Caudate nucleus (tissue), 63 donors: ENCODE measurements at places on chromosomes 1 and 21.

DNA sequence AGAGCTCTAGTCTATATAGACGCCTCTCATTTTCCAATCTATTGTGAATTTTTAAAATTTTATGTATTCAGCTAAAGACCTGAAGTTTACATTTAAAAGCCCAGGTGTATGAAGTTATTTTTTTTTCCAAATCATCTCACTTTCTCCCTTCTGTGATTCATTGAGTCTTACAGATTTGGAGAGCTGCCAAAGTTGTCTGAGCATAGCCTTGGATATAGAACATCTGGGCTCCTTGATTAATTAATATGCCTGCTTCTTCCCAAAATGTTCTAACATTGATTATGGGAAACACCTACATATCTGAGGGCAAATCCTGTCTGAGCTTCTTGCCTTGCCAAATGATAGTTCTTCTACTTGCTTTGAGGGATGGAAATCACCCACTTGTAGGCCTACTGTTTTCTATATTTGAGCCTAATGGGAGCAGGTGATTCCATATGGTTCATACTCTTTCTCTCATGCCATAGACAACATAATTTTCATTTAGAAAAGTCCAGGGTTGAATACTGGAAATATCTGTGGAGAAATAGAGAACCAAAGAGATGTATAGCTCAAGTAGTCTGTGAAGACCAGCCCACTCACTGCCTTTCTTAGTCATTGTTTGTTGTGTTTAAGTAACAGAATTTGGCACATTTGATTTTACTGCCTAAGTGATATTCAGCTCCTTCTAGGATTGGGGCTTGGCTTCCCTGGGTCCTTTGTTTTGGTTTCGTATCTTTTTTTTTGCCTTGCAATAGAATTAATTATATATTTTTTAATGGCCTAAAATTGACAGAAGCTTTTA lies 46.2 kb downstream of the MACF1 start:
- no peak for DNase-seq

- no peak for DNase-seq
Observed at GRCh38 chr1:228647523-228648444, 87.5 kb upstream of the RHOU start.

- no peak for DNase-seq
Observed at GRCh38 chr1:51744506-51745303, 127.8 kb downstream of the OSBPL9 start.

DNA sequence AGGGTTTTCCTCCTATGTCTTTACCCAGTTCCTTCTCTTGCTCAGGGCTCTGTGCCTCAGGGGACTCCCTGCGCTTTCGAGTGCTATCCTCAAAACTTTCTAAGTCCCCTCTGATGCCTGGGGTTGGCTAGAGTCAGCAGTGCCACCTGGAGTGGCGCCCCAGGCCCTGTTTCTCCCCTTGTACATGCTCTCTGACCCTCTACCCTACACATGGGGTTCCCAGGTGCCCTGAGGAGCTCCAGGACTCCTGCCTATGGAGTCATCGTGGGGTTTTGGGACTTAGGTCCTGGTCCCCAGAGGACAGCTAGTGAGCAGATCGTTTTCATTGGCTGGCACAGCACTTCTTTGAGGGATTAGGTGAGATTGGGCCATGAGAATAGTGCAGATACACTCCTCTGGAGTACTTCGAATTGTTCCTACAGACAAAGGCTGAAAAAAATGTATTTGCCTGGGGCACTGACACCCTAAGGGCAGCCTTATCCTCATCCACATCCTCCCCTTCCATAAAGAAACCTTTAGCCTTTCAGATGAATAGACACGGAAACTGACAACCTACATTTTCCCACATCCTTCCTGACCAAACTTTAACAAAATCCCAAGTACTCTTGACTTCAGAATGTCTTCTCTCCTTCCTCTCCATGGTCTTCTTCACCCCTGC lies 41.5 kb downstream of the LGR6 start:
- no peak for DNase-seq

- no peak for DNase-seq
Observed at GRCh38 chr1:18739408-18739807, 108.8 kb downstream of the PAX7 start.

GRCh38 chr21:32135401-32136363 lies 143.2 kb downstream of the MIS18A start:
- no peak for DNase-seq

GRCh38 chr1:97384294-97384968 lies 536.4 kb downstream of the DPYD start:
- no peak for DNase-seq

DNA sequence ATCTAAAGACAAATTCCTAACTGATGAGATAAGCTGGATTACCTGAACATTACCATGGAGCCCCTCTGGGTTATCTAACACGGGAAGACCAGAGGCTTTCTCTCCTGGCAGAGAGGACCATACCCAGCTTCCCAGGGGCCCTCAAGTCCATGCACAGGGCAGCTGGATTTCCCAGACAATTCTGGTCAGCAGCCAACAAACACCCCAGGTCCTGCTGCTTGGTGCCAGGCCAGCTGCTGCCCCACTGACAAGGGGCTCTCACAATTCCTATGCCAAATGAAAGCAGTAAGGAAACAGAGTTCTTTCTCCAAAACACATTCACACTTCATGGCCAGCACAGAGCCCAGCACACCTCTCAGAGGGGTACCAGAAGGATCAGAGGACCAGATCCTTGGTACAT lies 114.2 kb downstream of the HLCS start:
- no peak for DNase-seq

DNA sequence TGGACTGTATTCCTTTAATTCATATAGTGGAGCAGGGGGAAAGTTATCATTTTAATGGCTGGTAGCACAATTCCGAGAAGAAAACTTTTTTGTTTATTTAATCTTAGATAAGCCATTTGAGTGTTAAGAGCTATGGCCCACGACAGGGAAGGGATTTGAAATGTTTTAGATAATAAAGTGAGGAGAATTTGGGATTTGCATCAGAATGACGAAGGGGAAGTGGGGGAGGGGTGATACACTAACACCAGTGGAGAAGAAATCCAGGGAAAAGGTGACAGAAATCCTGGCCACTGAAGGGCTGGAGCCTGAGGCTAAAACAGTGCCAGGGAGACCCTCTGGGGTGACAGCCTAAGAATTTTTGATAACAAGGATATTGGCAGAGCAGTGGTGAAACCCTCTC lies 21.0 kb downstream of the LEPR start:
- no peak for DNase-seq

DNA sequence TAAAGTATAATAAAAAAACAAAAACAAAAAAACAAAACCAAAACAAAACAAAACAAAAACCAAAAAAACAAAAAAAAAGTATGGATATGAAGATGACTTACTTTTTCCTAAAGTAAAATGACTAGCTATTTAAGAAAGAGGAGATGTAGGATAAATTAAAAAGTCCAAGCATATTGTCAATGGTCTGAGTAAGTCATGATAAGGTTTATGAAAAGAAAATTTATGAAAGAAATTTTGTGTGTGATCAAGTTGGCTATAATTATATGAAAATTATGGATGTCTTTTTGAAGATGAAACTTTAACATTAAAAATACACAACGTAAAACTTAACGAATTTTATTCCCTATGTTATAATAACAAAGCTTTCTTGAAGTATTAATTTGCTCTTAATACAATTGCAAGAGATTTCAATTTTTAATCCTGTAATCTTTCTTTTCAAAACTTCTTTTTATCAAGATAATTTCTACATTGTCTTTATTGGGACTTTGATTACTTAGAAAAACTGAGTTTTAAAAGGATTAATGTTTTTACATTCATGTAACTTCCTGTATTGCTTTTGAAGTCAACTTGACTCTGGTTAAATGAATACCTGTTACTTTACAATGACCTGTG lies 200.9 kb upstream of the IVNS1ABP start:
- no peak for DNase-seq

DNA sequence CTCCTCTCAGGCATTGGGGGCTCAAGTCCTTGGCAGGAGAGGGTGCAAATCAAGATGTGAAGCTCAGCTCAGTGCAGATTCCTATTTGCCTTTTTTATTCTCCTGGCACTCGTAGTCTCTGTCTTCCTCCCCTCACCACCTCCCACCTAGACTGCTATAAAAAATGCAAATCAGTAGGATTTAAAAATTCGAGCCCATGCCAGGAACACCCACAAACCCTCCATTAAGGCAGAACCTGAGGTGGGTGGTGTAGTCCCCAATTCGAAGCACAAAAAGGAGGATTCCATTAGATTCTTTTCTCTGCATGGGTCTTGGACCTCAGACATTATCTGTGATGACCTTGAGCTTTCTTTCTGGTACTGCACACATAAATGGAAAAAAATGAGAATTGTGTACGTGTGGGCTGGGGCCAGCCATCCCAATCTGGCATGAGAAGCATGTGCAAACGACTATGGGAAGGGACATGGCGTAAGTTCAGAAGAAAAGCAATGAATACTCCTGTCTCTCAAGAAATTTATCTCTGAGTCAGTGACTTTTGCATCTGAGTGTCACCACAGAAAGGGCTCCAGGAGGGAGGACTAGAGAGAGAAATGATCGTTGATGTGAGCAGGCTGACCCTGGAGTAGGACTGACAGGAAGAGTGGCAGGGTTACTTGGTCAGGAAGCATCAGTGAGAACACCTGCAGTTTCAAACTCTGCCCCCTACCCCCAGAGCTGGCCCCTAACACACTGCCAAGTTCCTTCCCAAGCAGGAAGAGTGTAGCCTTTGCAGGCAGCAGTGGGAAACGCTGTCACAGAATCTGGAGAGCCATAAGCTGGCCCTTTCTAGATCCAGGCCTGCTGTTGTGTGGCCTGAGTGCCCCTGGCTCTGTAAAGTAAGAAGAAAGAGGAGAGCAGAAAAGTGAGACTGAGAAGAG lies 1.7 kb downstream of the INKA2 start:
- DNase-seq, result no peak

GRCh38 chr1:51473331-51474115 lies 45.5 kb downstream of the EPS15 start:
- no peak for DNase-seq

DNA sequence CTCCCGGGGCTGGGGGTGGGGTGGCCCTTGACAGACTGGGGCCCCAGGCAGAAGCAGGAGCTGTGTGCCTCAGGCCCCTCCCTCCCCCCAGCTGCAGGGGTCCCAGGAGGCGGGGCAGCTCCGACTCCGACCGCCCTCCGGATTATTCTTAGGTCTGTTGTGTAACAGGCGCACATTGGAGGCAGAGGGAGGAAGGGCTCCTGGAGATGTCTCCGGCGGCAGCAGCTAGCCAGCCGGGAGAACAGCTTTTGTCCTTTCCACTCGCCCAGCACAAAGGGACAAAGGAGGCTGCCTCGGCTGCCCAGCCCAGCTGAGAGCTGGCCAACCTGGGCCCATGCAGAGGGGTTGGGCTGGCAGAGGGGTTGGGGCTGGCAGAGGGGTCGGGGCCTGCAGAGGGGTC lies 29.7 kb upstream of the PLCH2 start:
- DNase-seq, result no peak

- DNase-seq, result no peak
Observed at GRCh38 chr1:67335411-67335810, 27.7 kb downstream of the IL12RB2 start.

- no peak for DNase-seq
Observed at GRCh38 chr1:3483380-3483779, 28.9 kb downstream of the ARHGEF16 start.

GRCh38 chr1:232704694-232705680 lies 75.1 kb upstream of the SIPA1L2 start:
- peak; percentile 72 for DNase-seq

DNA sequence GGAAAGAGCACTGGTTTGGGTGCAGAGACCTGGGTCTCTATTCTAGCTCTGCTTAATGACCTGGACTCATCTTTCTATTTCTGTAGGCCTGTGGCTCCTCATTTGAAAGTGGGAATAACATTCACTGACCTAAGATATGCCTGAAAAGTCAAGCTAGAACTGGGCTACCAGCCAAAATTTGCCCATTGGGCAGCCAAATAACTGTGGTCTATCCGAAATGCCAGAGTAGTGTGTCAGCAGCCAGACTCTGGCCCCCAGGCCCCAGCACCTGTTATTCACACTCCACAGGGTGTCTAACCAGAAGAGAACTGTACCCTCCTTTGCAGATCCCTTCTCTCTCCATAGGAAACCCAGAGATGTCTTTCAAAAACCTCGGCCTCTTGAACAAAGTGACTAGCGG lies 12.6 kb downstream of the DAB1 start:
- no peak for DNase-seq

GRCh38 chr1:156104861-156105832 lies 9.4 kb upstream of the LMNA start:
- DNase-seq, result no peak

- no peak for DNase-seq
Observed at GRCh38 chr1:237119091-237119490, 77.1 kb downstream of the RYR2 start.
